ENCODE measurements at places on chromosomes 2 and 18. TPM values are rescaled to one million over a fixed set of nuclear protein-coding genes. Genes with fewer than 3 reads are reported as not detected.

GRCh38 chr2:208392300-208392699, 14.3 kb upstream of the PTH2R start:
- DNase-seq = no peak

- DNase-seq = no peak
These were observed 788.1 kb downstream of the TRIB2 start for GRCh38 chr2:13504808-13505207.

DNA sequence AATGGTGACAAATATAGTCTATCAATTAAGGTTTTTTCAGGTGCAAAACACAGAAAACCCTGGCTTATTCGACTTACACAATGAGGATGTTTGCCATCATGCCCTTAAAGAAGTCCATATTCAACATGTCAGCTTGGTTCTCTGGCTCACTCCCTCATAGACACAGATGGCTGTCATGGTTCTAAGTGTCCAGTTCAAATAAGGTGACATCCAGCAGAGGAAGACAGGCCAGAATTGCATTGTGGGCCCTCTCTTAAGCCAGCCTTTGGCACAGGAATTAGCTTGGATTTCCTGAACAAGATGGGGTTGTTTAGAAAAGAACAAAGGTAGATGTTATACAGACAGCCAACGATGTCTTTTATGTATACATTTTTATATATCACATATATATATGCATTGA, 18.7 kb upstream of the SLC1A4 start:
- no peak for DNase-seq

- DNase-seq = no peak
These were observed 142.5 kb upstream of the GATA6 start for GRCh38 chr18:22026889-22027288.

DNA sequence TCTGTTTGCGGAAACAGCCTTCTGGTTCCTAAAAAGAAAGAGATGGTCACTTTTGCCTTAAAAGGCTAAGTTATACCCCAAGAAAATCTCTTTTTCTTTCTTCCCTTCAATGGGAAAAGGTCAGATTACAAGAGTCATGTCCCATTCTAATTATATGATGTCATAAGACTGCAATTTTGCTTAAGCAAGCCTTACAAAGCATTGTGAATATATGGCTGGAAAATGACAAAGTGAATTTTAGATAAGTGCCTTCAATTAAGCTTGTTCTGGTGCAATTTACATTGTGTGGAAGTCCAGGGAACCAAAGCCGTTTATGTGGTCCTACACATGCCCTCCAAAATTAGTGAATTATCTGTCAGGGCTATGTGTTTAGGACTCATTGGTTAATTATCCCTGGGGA, 7.6 kb upstream of the BMP10 start:
- no peak for DNase-seq

Gene IGFBP5
- total RNA-seq = 36.4 TPM

Data from mucosa of descending colon (tissue), 3 donors.